ENCODE measurements at places on chromosomes 4 and X.

GRCh38 chr4:147361726-147362125 is 119.2 kb upstream of the EDNRA start:
- peak; percentile 41 for DNase-seq

- DNase-seq, result no peak
Observed at GRCh38 chrX:153409414-153410101, 1.7 kb upstream of the ZFP92 start.

- no peak for DNase-seq
Observed at GRCh38 chr4:17155486-17155885, 257.0 kb upstream of the LDB2 start.

- no peak for DNase-seq
Observed at GRCh38 chrX:119071381-119071780, 1.4 kb upstream of the CT47C1 start.

DNA sequence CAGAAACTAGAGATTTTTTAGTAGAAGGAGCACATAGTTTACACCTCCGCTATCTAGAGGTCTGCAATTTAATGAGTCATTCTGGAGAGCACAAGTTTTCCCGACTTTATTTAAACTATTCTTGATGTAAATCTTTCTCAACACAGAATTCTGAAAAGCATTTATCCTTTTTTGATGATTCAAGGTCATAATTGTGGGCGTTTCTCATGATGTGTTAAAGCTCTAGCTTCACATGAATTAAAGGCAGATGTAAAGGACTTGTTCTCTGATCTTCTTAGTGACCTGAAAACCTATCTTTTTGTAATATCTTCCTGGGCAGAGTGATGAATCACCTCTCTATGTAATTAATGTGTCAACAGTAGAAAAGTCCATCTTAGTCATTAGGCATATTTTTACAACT is 128.8 kb downstream of the COMMD8 start:
- no peak for DNase-seq

GRCh38 chrX:119036107-119037029 is 36.4 kb upstream of the CT47C1 start:
- no peak for DNase-seq

- DNase-seq, result no peak
Observed at GRCh38 chr4:70654605-70655011, 11.7 kb downstream of the JCHAIN start.

GRCh38 chr4:101790521-101791181 is at the start of gene BANK1:
Gene BANK1 (plus strand): TSS chr4:101790730. CDS start chr4:101790881, 151 bp downstream.
- no peak for DNase-seq

GRCh38 chrX:150570512-150570911 is 2.1 kb downstream of the MTM1 start:
- DNase-seq, result no peak

DNA sequence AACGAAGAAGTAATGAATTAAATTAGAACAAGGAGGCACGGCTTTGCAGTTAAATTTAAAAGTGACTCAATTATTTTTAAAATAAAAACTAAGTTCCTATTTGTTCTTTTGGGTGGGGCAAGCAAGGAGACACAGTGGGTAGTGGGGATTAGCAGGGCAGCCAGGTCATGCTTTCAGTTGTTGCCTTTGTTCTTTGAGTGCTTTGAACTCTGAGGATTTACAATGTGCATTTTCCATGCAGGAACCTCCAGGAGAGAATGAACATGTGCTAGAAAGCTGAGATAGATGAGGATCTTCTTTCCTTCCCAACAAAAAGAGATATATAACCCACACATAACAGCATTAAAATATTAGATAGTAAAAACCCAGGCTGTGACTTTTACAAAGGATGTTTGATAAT is 420.4 kb upstream of the CTSO start:
- DNase-seq, result no peak

GRCh38 chr4:95545546-95545945 is 3.2 kb downstream of the UNC5C start:
- DNase-seq, result no peak

DNA sequence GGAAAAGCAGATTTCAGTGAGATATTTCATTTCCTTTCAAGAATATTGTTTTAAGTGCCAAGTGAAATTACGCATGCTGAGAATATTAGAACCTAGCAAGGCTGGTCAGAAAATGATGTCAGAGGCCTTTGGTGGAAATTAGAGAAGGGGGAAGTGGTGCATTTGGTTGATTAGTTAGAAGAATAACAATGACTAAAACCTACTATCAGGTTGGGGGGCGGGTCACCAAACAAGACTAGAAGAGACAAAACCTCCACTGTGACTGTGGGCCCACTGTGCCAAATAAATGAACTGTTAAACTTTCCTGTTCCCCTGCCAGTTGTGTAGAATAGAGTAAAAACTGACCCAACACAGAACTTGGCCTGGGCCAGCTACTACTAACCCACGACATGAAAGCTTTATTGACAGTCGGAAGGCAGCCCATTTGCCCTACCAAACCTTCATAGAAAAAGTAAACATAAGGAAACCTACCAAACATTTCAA is 2.9 kb downstream of the RAPGEF2 start:
- DNase-seq, result peak; percentile 79

- DNase-seq, result no peak
Observed at GRCh38 chrX:71533516-71533850, 579 bp downstream of the OGT start.

DNA sequence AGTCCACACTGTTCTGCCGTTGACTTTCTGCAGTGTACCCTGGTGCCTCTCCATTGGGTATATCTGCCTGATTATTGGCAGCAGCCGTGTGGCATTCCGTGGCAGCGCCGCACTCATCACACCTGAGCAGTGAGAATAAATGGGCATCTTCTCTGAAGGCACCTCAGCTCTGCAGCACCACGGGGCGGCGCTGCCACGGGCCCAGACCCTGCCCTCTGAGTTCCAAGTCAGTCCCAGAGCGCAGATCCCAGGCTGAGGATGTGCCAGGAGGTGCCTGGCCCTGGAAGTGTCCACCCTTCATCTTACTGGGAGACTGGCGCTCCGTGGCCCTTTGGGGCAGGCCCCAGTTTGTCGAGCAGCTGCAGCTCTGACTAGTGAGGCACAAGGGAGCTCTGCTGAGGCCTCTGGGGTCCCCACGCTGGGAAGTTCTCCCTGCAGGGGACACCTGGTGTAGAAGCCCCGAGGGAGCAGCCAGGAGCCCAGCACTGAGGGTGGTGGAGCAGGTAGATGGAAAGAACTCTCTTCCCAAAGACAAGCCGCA is 36.6 kb downstream of the TRMT44 start:
- no peak for DNase-seq

- DNase-seq, result no peak
Observed at GRCh38 chr4:151173871-151174270, 74.4 kb downstream of the RPS3A start.

- DNase-seq, result no peak
Observed at GRCh38 chr4:91198951-91199350, 1071.8 kb downstream of the CCSER1 start.

GRCh38 chr4:155592179-155592937 is 74.3 kb upstream of the GUCY1A1 start:
- no peak for DNase-seq

- DNase-seq, result no peak
Observed at GRCh38 chr4:53371049-53371448, 5.2 kb upstream of the SCFD2 start.

DNA sequence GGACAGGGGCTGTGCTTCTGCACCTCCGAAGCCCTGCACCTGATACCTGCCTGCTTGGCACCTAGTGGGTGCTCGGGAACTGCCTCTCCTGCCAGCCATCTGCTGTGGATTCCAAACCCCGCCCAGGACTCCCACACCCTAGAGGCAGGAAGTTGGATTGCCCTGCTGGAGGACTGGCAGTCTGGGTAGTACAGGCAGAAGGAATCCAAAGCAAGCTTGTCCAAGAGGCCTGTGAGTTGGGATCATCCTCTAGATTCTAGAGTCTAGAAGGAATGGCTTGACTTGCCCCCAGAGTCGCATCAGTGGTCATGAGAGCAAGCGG is 64.6 kb upstream of the MTM1 start:
- no peak for DNase-seq

DNA sequence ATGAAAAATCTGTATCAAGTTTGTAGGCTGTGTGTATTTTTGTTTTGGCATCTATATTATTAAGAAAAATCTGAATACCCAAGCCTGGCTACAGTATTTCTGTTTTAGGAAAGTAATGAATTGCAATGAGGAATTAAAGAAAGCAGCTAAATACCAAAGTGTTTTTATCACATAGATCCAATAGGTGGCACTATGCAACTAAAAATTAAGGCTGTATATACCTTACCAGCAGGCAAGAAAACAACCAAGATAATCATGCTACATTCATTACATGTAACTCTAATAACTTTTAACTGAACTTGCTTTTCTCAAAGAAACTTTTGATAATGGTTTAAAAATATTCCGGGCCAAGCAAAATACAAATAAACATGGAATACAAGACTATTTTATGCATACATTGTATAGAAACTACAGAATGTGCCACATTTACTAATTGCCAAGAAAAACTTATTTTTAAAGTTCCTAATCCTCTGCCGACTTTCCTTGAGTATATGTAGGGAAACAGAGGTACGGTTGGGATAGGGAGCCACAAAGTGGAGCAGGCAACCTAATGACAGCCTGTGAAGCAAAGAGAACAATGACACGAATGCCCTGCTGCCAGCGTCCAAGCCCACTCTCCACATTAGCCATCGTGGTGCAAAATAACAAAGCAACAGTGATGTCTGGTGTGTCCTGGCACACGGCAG is 63.7 kb downstream of the SEC24D start:
- DNase-seq, result no peak

DNA sequence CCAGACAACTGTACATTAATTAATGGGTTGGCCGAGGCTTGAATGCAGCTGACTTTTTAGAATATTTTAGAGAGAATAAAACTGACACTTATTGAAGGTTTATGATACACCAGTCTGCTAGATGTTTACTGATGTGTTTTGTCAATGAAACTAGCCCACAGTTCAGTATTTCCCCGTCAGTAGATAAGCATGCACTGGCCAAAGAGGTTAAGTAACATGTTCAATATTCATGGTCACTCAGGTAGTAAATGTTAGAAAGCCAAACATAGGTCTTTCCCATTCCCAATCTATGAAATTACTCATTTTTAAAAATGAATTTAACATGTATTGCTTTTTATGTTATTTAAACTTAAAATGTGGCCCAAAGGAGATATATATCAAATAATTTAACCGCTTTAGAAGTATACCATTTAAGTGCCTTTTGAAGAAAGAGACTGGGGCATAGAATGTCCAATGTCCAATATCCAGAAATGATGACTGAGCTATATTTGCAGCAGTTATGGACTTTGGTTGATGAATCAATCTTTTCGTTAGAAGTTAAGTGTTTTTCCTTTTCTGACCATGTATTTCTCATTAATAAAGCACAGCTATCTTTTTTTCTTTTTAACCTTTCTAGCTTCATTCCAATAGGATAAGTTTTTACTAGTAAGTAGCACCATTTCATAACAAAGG is 156.1 kb downstream of the RAPGEF2 start:
- DNase-seq, result no peak

- DNase-seq, result no peak
Observed at GRCh38 chr4:7342223-7343080, 92.3 kb downstream of the PSAPL1 start.

- no peak for DNase-seq
Observed at GRCh38 chr4:88672987-88673386, 24.6 kb downstream of the NAP1L5 start.

DNA sequence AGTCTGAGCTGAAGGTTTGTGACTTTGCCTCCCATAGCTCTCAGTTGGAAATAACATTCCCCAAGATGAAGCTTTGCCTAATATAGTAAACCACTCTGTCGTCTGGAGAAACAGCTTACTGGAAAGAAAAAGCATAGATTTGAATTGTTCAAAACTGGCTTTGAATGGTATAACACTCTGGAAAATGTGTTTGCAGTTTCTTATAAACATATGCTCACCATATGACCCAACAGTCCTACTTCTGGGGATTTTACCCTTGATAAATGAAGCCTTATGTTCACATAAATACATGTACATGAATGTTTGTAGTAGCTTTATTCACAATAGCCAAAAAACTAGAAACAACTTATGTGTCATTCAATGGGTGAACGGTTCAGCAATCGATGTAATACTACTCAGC is 10.2 kb downstream of the VEGFD start:
- no peak for DNase-seq

GRCh38 chrX:20421275-20421674 is 154.6 kb upstream of the RPS6KA3 start:
- no peak for DNase-seq

- no peak for DNase-seq
Observed at GRCh38 chr4:27154706-27155105, 294.1 kb downstream of the STIM2 start.

- no peak for DNase-seq
Observed at GRCh38 chr4:111695677-111696076, 449.6 kb upstream of the FAM241A start.

GRCh38 chrX:80572636-80573035 is 152.4 kb downstream of the TENT5D start:
- DNase-seq, result no peak

DNA sequence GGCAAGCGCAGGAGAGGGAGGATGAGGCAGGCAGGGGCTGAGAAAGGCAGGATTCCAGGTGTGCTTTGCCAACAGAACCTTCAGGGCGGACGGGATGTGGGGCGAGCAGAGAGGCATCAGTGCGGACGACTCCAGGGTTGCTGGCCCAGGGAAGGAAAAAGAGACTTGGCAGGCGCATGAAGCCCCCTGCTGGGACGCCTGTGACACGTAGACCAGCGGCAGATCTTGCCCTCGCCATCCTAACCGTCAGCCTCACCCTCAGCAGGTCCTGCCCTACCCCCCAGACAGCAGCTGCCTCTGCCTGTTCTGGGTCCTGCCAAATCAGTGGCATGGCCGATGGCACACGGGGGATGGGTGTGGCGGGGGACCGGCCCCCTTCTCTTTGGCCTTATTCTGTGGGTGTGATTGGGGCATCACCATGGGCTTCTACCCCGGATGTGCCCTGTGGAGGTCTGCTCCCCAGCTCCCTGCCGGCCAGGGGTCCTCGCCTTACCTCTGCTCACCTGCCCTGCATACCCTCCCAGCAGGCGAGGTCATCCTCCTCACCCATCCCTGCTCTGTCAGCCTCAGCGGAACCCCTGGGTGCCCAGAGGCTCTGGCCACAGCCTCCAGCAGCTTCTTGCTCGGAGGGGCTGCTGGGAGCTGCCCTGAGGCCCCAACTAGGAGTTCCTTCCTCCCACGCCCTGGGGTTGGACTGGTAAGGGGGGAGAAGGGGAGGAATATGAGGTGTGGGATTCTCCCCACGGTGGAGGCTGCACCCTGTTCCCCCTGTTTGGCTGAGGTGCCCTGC is 2.9 kb upstream of the SH3BP2 start:
- no peak for DNase-seq

- no peak for DNase-seq
Observed at GRCh38 chr4:168600796-168601583, 104.1 kb downstream of the PALLD start.

GRCh38 chr4:167023364-167023925 is 210.8 kb downstream of the SPOCK3 start:
- no peak for DNase-seq

Measured in pulmonary artery endothelial cell (primary cell).